Esophagus muscularis mucosa (tissue), 4 donors: ENCODE measurements at places on chromosomes 11 and 22. TPM values are rescaled to one million over a fixed set of nuclear protein-coding genes. Genes with fewer than 3 reads are reported as not detected.
A peak's percentile ranks its signal among the peaks of the same experiment; 100 is the strongest.

DNA sequence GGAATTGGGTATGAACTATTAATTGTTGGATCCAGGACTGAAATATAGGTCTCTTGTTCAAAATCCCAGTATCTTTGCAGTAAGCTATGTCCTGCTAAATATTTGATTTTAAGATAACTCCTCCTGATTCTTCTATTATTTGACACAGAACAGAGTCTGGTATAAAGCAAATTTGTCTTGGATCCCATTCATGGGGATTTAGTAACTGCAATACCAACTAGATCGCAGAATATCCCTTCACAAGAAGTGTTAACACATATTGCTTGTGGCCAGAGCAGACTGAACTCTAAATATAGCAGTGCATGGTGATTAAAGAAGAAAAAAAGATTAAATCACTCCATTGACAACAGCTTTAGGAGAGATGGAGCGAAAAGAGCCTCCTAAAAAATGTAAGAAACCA is 68.2 kb upstream of the ARHGAP42 start:
- H3K27ac ChIP-seq: no peak overlapping the region
- DNase-seq: no peak
- no peaks in the 10 kb centered on the region for H3K4me1 ChIP-seq
- no peaks in the 10 kb centered on the region for H3K27me3 ChIP-seq

The DNAJB13 gene
- total RNA-seq: not detected

GRCh38 chr11:114277637-114278341 is 18.4 kb upstream of the NNMT start:
- no peaks in the 10 kb centered on the region for H3K27me3 ChIP-seq
- no peaks in the 10 kb centered on the region for H3K4me1 ChIP-seq
- peak; percentile 87 for DNase-seq
- H3K36me3 ChIP-seq: no peaks in the 10 kb centered on the region
- H3K27ac ChIP-seq: no peak overlapping the region
- H3K4me3 ChIP-seq: no peak overlapping the region

DNA sequence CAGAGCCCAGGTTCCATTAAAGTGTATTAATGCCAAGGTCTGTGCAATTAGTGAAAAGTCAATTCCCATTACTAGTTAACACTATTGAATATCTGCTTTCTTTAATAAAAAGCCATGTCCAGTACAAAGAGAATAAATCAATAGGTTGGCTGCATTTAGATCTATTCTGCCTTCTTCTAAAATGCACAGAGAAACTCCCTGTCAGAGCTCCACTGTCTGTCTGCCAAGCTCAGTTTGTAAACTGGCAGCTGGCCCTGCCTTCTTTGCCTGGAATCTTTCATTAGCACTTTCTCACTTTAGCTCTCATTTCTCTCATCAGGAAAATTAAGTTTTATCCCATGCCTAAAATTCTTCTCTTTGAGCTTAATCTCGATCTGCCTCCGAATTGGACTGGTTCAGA is 35.6 kb downstream of the ARL14EP start:
- H3K4me1 ChIP-seq: peaks cover 29% of the 10 kb centered on the region
- no peak overlapping the region for H3K27ac ChIP-seq
- H3K4me3 ChIP-seq: no peak overlapping the region
- H3K27me3 ChIP-seq: no peaks in the 10 kb centered on the region
- no peak for DNase-seq
- no peaks in the 10 kb centered on the region for H3K36me3 ChIP-seq

DNA sequence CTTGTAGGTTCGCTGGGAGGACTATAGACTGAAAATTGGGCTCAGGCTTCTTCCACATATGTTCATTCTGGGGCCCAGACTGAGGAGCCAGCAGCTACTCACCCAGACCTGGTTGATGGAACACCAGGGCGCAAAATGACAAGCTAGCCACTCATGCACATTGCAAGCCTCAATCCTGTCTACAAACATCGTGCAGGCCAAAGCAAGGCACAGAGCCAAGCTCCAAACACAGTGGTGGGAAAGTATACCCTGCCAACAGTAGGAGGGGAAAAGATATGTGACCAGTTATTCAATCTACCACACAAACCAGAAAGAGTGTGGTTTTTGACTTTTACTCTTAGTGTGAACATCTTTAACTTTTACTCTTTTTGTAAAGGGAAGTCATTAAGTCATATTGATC is 660.5 kb downstream of the NTM start:
- H3K4me3 ChIP-seq: no peak overlapping the region
- H3K36me3 ChIP-seq: no peaks in the 10 kb centered on the region
- no peaks in the 10 kb centered on the region for H3K27me3 ChIP-seq
